WERI-Rb-1 (cell line): ENCODE measurements at places on chromosomes 1 and 21.

DNA sequence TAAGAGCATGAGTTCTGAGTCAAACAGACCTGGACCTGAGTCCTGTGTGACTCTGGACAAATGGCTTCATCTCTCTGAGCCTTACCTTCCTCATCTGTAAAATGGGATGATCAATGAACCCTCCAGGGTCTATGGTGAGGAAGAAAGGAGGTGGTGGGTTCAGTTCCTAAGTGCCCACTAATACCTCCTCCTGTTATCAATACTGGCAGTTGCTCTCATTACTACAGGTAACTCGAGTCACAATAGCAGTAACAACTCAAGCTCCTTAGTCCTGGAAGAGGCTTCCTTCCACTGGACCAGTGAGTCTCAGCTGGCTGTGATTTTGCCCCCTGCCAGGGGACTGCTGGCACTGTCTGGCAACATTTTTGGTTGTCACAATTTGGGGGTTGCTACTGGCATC, 2.6 kb downstream of the PADI2 start:
- DNase-seq: no peak

DNA sequence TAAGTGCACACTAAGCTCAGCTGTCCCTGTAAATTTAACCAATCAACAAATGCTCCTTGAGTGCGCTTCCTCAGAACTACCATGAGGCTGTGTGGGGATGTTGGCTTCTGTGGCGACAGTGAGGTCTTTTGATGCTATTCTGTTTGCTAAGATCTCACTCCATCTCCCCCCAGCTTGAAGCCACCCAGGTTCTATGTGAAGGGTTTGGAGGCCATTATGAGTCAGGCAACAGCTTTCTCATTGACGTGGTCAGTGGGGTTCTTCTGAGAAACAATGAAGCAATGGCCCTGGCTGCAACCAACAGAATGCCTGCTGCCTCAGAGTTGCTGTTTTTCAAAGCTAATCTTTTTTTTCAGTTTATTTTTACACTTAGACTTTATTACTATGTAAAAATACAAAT, 205.5 kb downstream of the PTBP2 start:
- DNase-seq: no peak

GRCh38 chr1:93771843-93772242, 90.2 kb upstream of the BCAR3 start:
- DNase-seq: no peak

- no peak for DNase-seq
Observed at GRCh38 chr1:86573763-86574484, 27.0 kb downstream of the CLCA4 start.

- no peak for DNase-seq
Observed at GRCh38 chr1:3133686-3134085, 64.7 kb downstream of the PRDM16 start.
